Stimulated activated CD4-positive, alpha-beta T cell treated with anti-CD3 and anti-CD28 coated beads, Interleukin-12 subunit alpha, Interleukin-12 subunit beta, amount 100 ng/mL, for 24 hours (primary cell): ENCODE measurements at places on chromosomes 1 and 21.

- no peak for DNase-seq
Observed at GRCh38 chr1:14253676-14254075, 344.8 kb upstream of the KAZN start.

- DNase-seq = no peak
Observed at GRCh38 chr21:25907573-25908275, 173.0 kb downstream of the GABPA start.

DNA sequence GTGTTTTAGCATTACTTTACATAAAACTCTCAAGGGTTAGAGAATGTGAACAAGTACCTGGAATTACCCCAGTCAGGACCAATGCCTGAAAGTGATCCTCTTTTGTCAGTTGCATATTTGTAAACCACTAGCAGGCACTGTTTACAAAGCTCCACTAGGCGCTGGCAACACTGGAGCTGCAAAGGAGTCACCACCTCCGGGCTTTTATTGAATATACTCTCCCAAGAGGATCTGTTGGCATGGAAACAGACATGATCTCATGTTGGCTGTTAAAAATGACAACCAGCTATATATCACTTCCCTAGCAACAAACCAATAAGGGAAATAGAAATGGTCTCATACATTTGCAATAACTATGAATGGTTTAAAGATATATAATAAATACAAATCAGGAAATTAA, 116.0 kb downstream of the TTLL7 start:
- no peak for DNase-seq

DNA sequence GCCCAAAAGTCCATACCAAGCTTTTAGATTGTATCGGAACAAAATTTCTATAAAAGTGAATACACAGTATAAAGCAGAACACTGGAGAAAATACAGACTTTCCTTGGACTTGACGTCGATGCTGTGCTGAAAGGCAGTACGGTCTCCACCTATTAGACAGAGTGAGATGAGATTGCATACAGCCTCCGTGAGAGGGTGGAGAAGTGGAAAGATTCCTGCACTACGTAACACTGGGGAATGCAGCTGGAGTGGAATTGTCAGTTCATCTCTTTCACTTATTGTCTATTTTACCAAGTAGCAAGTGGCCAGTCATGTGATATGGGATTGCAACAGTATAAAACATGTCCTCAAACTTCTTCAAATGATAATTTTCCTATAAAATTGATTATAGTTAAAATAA, 209.5 kb downstream of the ZP4 start:
- no peak for DNase-seq

- DNase-seq = no peak
Observed at GRCh38 chr1:38121231-38121680, 74.7 kb upstream of the POU3F1 start.

DNA sequence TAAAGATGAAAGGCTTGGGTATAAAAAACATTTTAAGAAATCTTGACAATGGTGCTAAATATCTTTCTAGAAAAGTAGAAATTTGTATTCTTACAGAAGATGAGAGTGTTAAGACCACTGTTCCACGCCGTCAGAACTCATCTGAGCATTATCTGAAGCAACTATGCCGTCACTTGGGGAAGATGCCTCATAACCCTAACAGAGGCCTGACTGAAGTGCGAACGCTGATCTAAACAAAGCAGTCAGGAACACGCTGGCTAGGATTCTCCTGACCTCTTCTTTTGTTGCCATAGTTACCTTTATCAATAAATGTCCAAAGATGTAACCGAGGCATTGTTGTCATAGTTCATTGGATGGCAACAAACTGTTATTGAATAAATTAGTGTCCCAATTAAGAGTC, 612.4 kb downstream of the LTN1 start:
- DNase-seq = no peak

GRCh38 chr1:27966402-27967105, 6.8 kb downstream of the XKR8 start:
- DNase-seq = no peak

- DNase-seq = no peak
Observed at GRCh38 chr1:243979396-243979795, 71.7 kb upstream of the ZBTB18 start.

GRCh38 chr1:167820684-167821355, 93.1 kb downstream of the ADCY10 start:
- DNase-seq = no peak

- DNase-seq = no peak
Observed at GRCh38 chr1:3115275-3116149, 46.5 kb downstream of the PRDM16 start.

GRCh38 chr1:117753652-117754051, 147.8 kb downstream of the TENT5C start:
- no peak for DNase-seq

DNA sequence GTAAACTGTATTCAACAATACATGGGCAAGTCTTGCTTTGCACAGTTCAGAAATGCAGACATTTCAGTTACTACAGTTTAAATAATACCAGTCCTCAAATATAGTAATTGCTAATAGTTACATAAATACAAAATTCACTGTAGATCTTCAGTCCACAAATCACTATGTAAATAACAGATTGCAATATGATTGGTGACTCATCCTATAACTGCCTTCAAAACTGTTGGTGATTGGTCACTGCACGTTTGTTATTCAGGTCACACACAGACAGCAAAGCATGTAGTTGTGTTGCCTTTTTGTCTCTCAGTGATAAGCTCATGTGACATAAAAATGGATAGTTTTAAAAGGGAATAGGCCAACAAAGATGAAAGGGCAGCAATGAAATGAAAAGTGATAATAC, 186.5 kb upstream of the CTTNBP2NL start:
- DNase-seq = no peak

GRCh38 chr1:245822996-245823395, 668.2 kb downstream of the KIF26B start:
- no peak for DNase-seq

GRCh38 chr1:242534753-242535152, 10.3 kb upstream of the PLD5 start:
- DNase-seq = no peak

DNA sequence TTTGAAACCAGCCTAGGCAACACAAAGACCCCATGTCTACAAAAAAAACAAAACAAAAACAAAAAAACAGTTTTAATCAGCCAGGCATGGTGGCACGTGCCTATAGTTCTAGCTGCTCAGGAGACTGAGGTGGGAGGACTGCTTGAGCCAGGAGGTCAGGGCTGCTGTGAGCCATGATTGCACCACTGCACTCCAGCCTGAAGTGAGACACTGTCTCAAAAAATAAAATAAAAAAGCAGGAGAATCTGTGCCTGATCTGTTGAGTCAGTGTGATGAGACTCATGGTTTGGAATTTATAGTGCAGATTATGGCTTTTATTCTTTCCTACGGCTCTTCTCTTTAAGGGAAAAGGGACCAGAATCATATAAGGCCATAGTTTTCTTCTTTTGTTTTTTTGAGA, 16.5 kb downstream of the TRIT1 start:
- DNase-seq = no peak

DNA sequence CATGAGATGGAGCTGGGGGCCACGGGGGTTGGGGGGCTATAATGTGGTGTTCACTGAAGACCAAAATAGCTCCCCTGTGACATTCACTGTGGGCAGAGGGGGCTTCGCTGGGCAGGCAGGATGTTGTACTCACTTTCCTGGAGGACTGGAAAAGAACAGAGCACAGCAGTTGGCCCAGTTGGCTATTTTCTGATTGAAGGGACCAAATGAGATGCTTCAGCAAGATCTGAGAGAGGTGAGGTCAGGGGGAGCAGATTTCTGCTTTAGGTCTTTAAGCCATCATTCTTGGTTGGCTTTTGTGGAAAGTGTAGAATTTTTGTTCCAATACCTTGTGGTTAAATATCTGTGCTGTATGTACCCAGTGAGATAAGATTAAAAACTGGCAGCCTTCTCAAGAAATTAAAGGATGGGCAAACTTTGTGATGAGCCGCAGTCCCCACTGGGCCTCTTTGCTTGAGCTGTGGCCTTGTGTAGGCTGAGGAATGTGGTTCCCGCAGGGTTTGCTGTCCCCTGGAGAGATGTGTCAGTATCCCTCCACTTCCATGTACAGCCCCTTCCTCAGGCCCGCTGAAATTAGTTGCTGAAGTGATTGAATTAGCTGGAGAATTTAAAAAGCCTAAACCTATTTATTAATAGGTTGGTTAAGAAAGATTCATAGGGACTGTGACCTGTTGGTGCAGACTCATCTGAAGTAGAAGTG, 80.7 kb downstream of the ATP5PO start:
- DNase-seq = no peak

- no peak for DNase-seq
Observed at GRCh38 chr1:218660678-218661053, 315.5 kb downstream of the TGFB2 start.

- DNase-seq = no peak
Observed at GRCh38 chr1:229537894-229538293, 20.6 kb downstream of the ABCB10 start.

GRCh38 chr21:15445327-15445726, 284.5 kb upstream of the USP25 start:
- no peak for DNase-seq

DNA sequence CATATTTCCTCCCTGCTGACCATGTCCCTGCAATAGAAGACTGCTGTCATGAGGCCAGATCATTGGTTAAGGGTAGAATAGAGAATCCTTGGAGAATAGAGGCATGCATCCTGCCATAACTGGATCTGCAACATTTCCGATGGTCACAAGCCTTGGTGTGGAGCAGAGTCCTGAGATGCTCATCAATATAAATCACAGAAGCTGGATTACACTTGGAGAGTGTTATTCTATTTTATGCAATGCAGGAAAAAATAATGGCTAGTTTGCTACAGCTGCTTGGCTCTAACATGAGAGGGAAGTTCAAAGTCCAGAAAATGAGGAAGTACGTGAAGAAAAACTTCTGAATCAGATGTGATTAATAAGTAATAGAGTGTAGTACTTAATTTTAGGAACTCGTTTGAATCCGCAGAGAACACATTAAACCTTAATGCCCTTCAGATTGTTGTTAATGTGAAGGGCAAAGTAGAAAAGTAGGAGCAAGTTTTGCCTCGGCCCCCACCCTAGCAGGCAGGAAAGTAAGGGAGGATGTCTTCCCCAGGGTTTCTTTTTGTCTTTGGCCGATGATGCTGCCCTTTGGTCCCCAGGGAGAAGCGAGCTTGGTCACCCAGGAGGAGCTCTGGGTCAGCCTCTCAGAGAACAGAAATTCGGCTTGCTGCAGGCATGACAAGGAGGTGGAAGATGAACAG, 59.5 kb downstream of the KCNK1 start:
- no peak for DNase-seq
